ENCODE measurements at places on chromosomes 3 and 15. TPM values are rescaled to one million over a fixed set of nuclear protein-coding genes. Genes with fewer than 3 reads are reported as not detected.

PIERCE2 gene
- 4.7 TPM for total RNA-seq

HRG gene
- total RNA-seq, result not detected

RAB27A gene
- 13.8 TPM for total RNA-seq

RPLP1 gene
- total RNA-seq, result 3,806 TPM

LDHAL6B gene
- total RNA-seq, result not detected

PCOLCE2 gene
- total RNA-seq, result 21.8 TPM

DUOXA1 gene
- total RNA-seq, result 0.30 TPM

KBTBD8 gene
- total RNA-seq, result 0.44 TPM

PCLAF gene
- total RNA-seq, result 269 TPM

CYP1A1 gene
- 1.2 TPM for total RNA-seq

CLSTN2 gene
- 0.04 TPM for total RNA-seq

CRELD1 gene
- 11.8 TPM for total RNA-seq

KBTBD13 gene
- not detected for total RNA-seq

EPHA3 gene
- total RNA-seq, result not detected

PEX5L gene
- not detected for total RNA-seq

PLA2G4B gene
- total RNA-seq, result 1.6 TPM
